ENCODE measurements at places on chromosomes 3 and 15. TPM values are rescaled to one million over a fixed set of nuclear protein-coding genes. Genes with fewer than 3 reads are reported as not detected.

DNA sequence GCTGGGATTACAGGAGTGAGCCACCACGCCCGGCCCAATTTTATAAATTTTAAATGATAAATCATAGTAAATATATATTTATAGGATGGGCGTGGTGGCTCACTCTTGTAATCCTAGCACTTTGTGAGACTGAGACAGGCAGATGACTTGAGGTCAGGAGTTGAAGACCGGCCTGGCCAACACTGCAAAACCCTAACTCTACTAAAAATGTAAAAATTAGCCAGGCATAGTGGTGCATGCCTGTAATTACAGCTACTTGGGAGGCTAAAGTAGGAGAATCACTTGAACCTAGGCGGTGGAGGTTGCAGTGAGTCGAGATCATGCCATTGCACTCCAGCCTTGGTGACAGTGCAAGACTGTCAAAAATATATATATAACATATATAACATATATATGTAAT, 26.4 kb downstream of the MFN1 start:
- H3K27ac ChIP-seq, result no peak overlapping the region
- H3K4me1 ChIP-seq, result no peaks in the 10 kb centered on the region
- DNase-seq, result no peak

GRCh38 chr3:124650798-124651197, 79.5 kb upstream of the UMPS start:
- H3K4me3 ChIP-seq, result no peak overlapping the region
- H3K36me3 ChIP-seq, result no peaks in the 10 kb centered on the region
- no peaks in the 10 kb centered on the region for H3K27me3 ChIP-seq
- H3K4me1 ChIP-seq, result no peaks in the 10 kb centered on the region
- H3K27ac ChIP-seq, result no peak overlapping the region

DNA sequence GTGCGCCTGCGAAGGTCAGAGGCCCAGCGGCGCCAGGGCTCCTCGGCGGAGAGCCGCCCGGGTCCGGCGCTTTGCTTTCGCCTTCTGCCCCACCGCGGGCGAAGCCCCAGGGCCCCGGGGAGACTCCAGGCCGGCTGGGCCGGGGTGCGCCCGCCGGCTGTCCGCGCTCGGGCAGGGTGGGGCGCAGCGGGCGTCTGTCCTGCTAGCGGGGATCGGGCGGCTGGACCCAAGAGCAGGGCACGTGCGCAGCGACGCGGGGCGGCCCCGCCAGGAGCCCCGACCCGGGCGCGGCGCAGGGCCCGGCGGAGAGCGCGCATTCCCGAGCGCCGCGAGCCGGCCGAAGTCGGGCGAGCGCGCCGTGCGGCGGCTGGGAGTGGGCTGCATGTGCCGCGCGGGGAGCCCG, 569 bp upstream of the ALDH1A3 start:
- H3K4me1 ChIP-seq, result no peaks in the 10 kb centered on the region
- no peaks in the 10 kb centered on the region for H3K36me3 ChIP-seq
- H3K4me3 ChIP-seq, result no peak overlapping the region
- peaks cover 5% of the 10 kb centered on the region for H3K27me3 ChIP-seq
- no peak overlapping the region for H3K27ac ChIP-seq

DNA sequence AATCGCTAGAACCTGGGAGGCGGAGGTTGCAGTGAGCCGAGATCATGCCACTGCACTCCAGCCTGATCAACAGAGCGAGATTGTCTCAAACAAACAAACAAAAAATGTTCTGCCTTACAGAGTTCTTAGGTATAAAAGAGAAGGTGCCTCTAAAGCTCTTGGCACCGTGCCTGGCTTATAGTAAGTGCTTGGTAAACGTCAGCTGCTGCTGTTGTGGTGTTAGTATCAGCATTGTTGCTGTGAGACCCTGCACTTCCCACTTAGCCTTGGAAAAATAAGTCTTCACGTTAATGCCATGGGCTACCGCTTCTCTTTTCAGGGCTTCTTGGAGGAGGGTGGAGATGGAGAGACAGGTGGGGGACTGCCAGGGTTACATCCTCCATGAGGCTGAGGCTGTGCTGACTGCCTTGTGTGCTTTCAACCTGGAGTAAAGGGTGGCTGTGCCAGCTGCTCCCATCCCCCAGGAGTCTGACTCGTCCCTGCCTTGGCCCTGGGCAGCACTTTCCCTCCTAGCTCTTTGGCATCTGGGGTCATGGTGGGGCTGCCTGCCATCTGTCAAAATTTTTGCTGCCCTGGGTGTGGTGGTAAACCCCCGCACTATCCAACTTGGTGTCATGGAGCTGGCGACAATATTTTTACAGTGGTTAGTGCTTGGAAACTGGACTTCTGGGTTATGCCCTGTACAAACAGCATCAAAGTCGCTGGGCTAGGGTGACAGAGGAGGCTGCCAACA, 17.8 kb downstream of the FLNB start:
- no peak overlapping the region for H3K4me3 ChIP-seq
- H3K27me3 ChIP-seq, result no peaks in the 10 kb centered on the region
- no peak overlapping the region for H3K27ac ChIP-seq
- no peaks in the 10 kb centered on the region for H3K36me3 ChIP-seq
- no peaks in the 10 kb centered on the region for H3K4me1 ChIP-seq

DNA sequence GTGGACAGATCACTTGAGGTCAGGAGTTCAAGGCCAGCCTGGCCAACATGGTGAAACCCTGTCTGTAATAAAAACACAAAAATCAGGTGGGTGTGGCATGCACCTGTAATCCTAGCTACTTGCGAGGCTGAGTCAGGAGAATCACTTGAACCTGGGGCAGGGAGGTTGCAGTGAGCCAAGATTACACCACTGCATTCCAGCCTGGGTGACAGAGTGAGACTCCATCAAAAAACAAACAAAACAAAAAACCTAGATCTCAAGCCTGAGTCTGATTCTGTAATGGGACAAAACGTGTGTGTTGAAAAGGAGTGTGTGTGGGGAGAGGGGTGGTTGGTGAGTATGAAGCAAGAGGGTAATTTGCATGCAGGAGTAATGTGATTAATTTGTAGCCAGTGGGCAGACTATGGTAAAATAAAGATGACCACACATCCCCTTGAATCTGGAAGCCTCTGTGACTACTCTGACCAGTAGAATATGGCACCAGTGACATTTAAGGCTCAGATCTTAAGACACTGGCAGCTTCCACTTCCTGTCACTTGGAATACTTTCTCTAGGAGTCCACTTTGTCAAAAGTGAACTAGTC, 18.4 kb upstream of the OPA1 start:
- no peaks in the 10 kb centered on the region for H3K4me1 ChIP-seq
- H3K27ac ChIP-seq, result no peak overlapping the region
- no peak for DNase-seq
- no peaks in the 10 kb centered on the region for H3K27me3 ChIP-seq
- H3K36me3 ChIP-seq, result no peaks in the 10 kb centered on the region

DNA sequence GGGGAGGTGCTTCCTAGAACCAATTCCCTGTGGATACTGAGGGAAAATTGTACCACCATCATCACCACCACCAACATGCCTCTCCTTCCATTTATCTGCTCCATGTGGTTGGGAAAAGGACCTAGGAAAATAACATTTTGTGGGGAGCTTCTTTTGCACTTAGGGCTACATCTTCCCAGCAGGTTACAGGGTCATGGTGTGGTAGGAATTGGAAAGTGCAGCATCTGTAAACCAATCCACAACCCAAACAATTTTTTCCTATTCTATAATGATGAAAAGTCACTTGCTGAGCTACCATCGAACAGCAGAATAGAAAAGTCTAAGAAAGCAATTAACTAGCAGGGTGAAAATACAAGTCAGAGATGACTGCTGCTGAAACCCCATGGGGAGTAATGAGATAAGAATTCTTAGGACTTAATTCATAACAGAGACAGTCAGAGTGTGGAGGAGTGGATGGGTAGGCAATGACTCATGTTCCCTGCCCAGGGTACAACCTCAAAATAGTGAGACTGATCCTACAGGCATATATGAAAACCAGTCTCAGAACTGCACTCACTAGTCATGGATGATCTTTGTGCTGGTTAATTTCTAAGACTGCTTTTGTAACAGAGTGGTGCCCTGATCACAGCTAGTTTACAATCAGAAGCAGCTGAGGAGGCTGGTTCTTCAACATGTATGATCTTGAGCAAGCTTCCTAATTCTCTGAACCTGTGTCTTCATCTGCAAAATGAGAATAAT, 38.1 kb upstream of the LEKR1 start:
- H3K4me3 ChIP-seq, result no peak overlapping the region
- DNase-seq, result no peak
- H3K27ac ChIP-seq, result no peak overlapping the region
- no peaks in the 10 kb centered on the region for H3K27me3 ChIP-seq
- H3K36me3 ChIP-seq, result no peaks in the 10 kb centered on the region

- no peaks in the 10 kb centered on the region for H3K36me3 ChIP-seq
- no peak overlapping the region for H3K4me3 ChIP-seq
- DNase-seq, result no peak
- no peaks in the 10 kb centered on the region for H3K27me3 ChIP-seq
These were observed 35.4 kb upstream of the LACTB start for GRCh38 chr15:63086271-63086670.

- H3K4me3 ChIP-seq, result no peak overlapping the region
- no peak overlapping the region for H3K27ac ChIP-seq
- no peak for DNase-seq
- H3K36me3 ChIP-seq, result peaks cover 7% of the 10 kb centered on the region
- no peaks in the 10 kb centered on the region for H3K27me3 ChIP-seq
These were observed 12.1 kb downstream of the SNAP23 start for GRCh38 chr15:42507514-42507913.

DNA sequence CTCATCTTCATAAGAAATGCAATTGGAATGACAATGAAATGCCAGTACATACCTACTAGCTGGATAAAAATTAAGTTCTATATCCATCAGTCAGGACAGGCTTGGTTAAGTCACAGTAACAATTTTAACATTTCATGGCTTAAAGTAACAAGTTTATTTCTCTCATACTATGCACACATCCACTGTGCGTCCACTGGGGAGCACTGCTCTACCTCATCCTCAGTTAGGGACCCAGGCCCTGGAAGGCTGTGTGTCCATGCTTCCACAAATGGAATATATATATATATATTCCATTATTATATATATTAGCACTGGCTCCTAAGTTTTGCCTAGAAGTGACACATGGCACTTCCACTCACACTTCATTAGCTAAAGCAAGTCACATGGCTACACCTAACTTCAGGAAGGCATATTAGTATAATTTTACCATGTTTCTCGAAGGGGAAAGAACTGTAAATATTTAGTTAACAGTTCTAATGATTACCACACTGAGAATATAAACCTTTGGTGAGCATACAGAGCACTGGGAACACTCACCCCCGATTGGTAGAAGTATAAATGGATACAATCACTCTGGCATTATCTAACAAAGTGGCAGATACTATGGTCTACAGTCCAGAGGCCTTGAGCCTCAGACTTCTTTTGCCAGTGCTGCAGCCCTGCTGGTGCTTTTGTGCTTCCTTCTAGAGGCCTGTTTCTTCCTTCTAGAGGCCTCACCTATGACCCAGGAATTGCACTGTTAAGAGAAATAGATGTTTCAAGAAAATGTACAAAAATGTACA, 28.6 kb downstream of the AP3S2 start:
- H3K36me3 ChIP-seq, result peaks cover 13% of the 10 kb centered on the region
- no peaks in the 10 kb centered on the region for H3K27me3 ChIP-seq
- H3K4me3 ChIP-seq, result no peak overlapping the region

SCAMP5 gene
- total RNA-seq, result 0.74 TPM

KLHL40 gene
- not detected for total RNA-seq

EFHB gene
- total RNA-seq, result 0.39 TPM

Measured in CD8-positive, alpha-beta memory T cell (primary cell).